Activated CD4-positive, alpha-beta T cell treated with anti-CD3 and anti-CD28 coated beads, Interleukin-2, amount 50 U/mL, for 16 hours (primary cell): ENCODE measurements at places on chromosomes 2 and 18.

GRCh38 chr2:10655499-10656225 lies 34.1 kb downstream of the NOL10 start:
- peak; percentile 32 for DNase-seq

- DNase-seq: peak; percentile 57
Measured at GRCh38 chr2:207746131-207746530, 23.6 kb downstream of the FZD5 start.

- DNase-seq: no peak
Measured at GRCh38 chr2:12764849-12765605, 48.3 kb downstream of the TRIB2 start.

DNA sequence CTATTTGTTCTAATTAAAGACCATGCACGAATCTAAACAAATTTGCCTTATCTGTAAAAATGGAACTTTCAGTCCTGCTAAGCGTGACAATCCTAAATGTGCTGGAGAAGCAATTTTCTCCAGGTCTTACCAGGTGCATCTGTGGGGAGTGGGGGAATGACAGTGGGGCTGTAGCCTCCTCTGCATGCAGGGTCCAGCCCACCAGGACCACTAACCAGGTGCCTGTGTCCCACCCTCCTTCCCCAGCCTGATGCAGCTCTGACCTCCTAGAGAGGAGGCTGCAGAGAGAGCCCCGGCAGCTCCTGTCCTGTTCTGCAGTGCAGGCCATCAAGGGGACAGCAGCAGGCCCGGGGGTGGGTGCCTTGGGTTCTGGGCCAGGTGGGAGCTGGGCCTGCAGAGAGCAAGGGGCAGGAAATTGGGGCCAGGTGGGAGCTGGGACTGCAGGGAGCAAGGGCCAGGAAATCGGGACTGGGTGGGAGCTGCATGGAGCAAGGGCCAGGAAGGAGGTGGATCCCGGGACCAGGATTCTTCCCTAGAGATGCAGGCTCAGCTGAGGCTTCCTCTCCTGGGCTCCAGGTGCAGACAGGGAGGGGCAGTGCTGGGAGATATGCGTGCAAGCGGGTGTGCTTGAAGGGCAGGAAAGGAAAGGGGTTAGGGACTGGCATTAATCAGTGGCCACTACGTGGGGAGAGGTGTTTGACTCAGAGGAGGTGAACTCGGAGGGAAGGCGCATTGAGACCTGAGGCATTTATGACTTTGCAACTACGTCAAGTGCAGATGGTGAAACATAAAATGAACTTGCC lies 185.3 kb downstream of the ANKRD30B start:
- DNase-seq: no peak

DNA sequence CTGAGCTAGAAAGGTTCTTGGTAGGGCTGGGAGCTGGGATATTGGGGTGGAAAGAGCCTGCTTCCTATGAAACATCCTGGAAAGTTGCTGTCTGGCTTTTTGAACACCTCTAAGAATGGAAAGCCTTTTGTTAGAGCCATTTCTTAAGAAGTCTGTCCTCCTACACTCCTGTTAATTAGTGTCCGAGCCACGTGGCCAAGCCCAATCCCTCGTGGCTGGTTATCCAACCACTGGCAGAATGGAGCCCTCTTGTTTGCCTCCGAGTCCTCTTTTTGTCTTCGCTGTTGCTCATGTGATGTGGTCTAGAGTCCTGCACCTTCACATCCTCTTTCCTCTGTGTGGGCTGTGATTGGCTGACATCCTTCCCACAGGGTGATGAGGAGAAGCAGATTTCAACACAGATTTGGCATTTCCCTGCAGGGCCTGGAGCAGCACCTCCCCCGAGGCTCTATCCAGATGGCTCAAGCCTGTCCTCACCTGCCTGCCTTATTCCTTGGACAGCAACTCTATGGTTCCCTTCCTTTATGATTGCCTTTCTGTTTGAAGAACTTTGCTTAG lies 8.2 kb upstream of the TOGARAM2 start:
- no peak for DNase-seq

GRCh38 chr2:168948621-168949212 lies 47.6 kb downstream of the G6PC2 start:
- peak; percentile 21 for DNase-seq

- DNase-seq: no peak
Measured at GRCh38 chr18:37426586-37426985, 139.0 kb downstream of the CELF4 start.

DNA sequence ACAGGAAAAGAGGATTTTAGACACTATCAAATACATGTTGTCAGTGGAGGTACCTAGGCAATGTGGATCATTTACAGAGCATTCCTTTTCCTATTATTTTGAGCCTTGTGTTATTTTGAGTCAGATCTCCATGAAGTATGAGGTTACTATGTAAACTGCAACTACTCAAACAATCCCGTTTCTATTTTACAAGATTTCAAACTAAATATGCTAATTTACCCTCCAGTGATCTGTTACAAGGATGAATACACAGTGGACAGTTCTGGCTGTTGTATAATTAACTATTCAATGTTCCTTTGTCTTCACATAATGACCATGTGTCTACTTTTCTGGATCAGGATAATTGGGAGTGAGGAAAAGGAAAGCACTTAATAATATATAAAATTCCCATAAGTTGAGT lies 4.6 kb downstream of the HOXD1 start:
- no peak for DNase-seq

GRCh38 chr2:149861034-149861433 lies 273.5 kb upstream of the MMADHC start:
- no peak for DNase-seq

GRCh38 chr18:73365018-73365417 lies 497.2 kb upstream of the NETO1 start:
- no peak for DNase-seq

DNA sequence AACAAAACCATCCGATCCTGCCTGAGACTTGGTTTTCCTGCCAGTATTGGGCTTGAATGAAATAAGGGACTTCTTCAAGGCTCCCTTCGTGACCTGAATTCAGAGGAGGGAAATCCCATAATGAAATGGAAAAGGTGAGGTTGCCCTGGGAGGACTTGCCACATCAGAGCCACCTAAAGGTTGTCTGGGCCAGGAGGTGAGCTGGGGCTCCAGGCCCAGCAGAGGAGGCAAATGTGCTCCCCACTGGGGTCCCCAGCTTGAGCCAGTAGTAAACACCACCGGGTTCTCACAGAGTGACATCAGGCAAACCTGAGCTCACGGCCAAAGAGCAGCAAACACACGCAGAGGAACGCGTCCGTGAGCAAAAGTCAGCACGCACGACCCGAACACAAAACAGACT lies 28.6 kb upstream of the CTDP1 start:
- no peak for DNase-seq

DNA sequence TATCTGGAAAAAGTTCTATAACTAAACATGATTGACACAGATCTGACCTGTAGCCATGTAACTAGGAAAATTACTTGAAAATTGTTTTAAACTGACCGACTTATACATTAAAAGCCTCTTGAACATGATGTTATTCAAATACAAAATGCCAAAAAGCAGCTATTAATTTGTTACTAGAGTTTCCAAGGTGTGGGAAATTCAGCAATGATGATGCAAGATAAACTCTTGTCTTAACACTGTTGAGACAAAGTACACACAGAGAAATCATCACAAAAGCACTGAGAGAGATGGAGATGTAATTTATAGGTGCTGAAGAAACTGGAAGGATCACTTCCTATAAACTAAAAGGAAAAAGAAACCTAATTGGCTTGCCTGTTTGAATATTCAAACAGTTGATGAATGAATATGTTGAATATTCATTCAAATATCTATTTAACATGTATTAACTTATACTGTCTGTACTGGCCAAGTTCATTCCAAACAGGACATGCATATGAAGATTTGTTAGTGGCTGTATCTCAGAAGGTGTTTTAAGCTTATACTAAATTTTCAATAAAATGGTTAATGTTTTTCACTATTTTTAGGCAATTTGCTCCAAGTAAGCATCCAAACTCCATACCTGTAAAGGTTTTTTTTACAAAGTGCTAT lies 34.6 kb upstream of the WDR75 start:
- DNase-seq: no peak

- no peak for DNase-seq
Measured at GRCh38 chr18:32251466-32251865, 61.6 kb downstream of the MEP1B start.

- no peak for DNase-seq
Measured at GRCh38 chr2:27741673-27742072, 29.8 kb upstream of the MRPL33 start.

DNA sequence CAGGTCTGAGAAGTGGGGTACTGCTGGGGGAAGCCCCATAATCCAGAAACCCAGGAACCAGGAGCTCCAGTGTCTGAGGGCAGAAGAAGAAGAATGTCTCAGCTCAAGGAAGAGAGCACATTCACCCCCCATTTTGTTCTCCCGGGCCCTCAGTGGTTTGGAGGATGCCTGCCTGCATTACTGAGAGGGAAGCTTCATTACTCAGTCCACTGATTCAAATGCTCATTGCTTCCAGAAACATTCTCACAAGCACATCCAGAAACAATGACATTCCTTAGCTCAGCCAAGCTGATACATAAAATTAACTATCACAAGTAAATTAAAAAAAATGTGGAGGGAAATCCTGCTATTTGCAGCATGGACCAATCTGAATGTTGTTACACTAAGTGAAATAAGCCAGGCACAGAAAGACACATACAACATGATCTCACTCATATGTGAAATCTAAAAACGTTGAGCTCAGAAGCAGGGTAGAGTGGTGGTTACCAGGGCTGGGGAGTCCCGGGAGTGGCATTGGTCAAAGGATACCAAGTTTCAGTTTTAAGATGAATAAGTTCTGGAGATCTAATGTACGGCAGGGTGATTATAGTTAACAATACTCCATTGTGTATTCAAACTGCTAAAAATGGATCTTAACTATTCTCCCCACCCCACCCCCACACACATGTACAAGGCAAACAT lies 459.3 kb downstream of the GALR1 start:
- DNase-seq: peak; percentile 2

- DNase-seq: peak; percentile 40
Measured at GRCh38 chr18:68436485-68436884, 278.4 kb downstream of the TMX3 start.

- DNase-seq: no peak
Measured at GRCh38 chr18:805008-805754, 6.9 kb downstream of the YES1 start.

DNA sequence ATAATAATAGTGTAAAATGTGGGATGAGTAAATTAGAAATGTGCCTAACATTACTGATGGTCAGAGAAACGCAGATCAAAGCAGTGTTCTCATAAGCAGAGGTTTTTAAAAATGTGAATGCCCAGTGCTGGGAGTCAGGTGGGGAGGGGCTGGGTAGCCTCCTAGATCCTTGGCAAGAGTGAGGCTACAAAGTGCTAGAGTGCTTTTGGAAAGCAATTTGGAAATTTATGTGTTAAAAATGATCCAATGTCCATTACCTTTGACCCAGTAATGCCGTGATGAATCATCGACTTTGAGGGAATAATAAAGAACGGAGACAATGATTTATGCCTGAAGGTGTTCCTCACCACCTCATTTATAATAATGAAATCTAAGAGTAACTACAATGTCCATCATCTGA lies 44.9 kb upstream of the TWIST2 start:
- no peak for DNase-seq

DNA sequence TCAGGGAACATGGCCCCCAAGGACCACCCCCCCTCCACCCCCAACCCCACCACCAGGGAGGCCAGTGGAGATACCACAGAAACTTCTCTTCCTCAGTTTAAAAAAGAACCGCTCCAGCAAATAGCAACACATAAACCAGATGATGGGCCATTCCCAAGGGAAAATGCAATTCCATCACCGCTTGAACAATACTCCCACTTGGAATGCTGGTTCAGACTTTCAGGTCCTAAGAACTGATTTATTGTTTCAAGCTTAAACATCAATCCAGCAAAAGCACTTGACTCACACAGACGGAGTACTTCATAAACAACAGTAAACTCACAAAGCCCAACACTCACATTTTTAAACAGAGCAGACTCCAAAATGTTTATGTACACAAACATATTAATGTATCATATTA lies 6.9 kb downstream of the HDAC4 start:
- DNase-seq: no peak

DNA sequence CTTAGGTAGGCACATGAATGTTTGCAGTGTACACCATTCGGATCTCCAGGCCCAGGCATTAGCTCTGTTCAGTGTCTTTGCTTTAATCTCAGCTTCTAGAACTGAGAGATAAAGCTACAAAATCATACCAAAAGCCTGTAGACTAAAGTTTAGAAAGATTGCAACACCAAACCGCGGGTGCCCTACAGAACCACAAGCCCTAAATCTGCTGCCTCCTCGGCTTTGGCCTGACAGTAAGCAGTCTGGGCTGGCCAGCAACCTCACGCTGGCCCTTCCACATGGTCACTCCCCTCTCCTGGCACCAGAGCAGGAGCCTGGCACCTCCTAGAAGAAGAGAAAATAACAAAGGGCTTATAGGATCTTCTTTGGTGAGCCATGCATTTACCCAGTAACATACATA lies 8.9 kb upstream of the OSR1 start:
- DNase-seq: no peak

- no peak for DNase-seq
Measured at GRCh38 chr2:39696838-39697237, 31.1 kb downstream of the TMEM178A start.

- no peak for DNase-seq
Measured at GRCh38 chr2:64491426-64491825, 32.7 kb upstream of the AFTPH start.

DNA sequence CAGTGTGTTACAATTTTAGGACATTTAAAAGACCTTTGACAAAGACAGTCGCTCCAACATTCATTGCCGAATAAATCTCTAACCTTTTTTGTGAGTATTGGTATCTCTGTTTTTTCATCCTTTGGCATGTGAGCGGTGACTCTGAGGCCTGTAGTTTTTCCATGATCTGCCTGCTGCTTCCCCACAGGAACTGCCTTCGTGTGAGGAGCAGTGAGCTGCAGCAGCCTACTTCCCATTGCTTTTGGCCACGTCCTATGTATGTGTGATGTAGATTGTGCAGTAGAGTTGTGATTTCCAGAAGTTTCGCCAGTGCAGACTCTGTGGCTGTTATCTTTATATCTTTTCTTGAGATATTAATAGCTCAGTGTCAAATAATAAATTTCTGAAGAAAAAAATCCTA lies 79.8 kb downstream of the UGGT1 start:
- no peak for DNase-seq

DNA sequence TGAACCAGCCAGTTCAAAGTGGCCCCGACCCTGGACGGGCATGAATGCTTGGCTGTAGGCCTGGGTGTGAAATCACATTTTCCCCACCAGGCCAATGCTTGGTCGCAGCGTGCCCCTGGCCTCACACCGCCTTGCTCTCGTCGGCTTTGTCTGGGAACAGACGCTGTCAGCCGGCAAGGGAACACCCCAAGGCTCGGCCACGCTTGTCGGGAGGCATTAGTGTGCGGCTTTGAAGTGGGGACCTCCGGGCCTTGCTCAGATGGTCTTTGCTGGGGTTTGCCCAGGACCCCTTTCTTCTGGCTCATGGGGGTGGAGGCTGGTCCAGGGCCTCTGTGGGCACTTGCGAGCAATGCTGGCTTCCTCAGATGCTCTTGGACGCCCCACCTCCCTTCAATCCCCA lies 79.1 kb downstream of the INHBB start:
- no peak for DNase-seq

GRCh38 chr2:9668687-9669345 lies 38.0 kb upstream of the YWHAQ start:
- no peak for DNase-seq
